Mesenteric fat pad (tissue), 1 donor: ENCODE measurements at places on chromosomes 11 and 22.
A peak's percentile ranks its signal among the peaks of the same experiment; 100 is the strongest.

DNA sequence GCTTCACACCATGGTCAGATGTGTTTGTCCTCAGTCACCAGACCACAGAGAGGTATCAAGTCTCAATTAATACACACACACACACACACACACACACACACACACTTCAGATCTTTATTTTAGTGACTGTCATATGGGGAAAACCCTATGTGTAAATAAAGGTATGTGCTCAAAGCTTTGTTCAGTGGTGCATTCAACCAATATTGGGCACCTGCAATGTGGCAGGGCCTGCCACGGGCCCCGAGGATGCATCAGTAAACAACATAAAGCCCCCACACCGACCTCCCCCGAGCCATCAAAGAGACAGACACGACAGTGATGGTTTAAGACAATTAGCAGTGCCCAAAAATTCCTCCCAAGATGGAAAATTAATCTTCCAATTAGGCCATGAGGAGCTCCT, 51.6 kb downstream of the SHANK2 start:
- DNase-seq: no peak

DNA sequence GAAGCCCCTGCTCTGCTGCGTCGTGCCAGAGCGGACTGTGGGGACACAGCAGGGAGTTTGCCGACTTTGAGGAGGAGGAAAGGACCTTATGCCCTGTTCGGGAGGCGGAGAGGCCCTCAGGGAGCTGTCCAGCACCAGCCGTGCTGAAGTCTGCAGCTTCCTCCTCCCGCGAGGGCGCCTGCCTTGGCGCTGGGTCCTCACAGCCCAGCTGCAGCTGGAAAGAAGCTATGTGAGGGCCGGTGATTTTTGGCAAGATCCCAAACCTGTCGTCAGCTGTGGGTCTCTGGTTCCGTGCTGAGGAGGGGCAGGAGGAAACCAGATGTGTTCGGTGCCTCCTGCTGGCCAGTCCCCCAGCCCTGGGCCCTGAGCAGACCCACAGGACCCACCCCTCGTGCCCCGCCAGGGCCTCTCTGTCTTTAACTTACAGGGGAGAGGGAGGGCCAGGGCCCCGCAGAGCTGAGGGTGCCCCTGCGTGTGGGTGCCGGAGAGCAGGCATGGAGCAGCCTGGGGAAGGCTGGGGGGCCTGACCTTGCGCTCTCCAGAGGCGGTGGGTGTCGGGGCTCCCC, 12.0 kb downstream of the BRSK2 start:
- DNase-seq: no peak

DNA sequence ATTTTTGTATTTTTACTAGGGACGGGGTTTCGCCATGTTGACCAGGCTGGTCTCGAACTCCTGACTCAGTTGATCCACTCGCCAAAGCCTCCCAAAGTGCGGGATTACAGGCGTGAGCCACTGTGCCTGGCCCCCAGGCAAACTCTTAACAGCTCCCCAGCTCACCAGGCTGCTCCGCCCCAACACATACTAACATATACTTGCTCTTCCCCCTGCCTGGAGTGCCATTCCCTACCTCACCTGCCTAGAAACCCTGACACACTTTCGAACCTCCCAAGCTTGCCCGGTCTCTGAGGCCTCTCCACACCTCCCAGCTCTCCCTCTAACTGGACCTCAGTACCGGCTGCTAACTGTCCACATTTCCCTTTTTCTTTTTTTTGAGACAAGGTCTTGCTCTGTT, 8.5 kb downstream of the MAP4K2 start:
- peak; percentile 71 for DNase-seq

GRCh38 chr11:19723572-19724342, 11.1 kb downstream of the NAV2 start:
- DNase-seq: no peak

DNA sequence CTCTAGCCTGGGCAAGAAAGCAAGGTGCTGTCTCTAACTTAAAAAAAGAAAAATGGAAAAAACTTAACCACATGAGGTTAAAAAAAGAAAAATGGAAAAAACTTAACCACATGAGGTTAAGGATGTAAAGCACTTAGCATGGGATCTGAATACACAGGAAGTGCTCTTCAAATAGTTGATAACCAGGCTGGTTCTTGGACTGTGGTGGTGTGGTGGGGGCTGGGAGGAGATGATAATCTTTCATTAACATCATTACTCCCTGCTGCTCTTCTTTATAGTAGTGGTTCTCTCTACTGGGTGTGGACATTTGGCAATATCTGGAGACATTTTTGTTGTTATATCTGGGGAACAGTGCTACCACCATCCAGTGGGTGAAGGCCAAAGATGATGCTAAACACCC, 88.4 kb downstream of the TTC17 start:
- DNase-seq: no peak

- DNase-seq: no peak
Observed at GRCh38 chr11:76939219-76939631, 78.5 kb downstream of the ACER3 start.

- DNase-seq: no peak
Observed at GRCh38 chr11:31619980-31620379, 110.4 kb downstream of the ELP4 start.

- no peak for DNase-seq
Observed at GRCh38 chr11:117256573-117256972, 24.1 kb downstream of the RNF214 start.

GRCh38 chr11:91691872-91692271, 532.7 kb upstream of the FAT3 start:
- DNase-seq: no peak

GRCh38 chr11:70503468-70504221, 105.3 kb downstream of the CTTN start:
- no peak for DNase-seq

DNA sequence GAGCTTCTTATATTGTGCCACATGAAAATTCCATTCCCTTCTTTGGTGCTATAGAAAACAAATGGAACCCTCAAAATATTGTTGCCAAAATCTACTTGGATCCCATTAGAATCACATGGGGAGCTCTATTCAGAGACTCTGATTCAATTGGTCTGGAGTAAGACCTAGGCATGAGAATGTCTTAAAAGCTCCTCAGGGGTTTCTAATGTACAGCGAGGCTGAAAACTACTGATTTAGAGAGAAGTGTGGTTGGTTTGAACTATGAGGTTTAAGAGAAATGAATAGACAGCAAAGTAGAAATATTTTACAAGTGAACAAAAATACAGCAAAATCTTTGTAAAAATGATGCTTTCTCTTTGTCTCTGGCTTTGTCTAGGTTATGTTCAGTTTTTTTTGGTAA, 514.7 kb downstream of the CNTN5 start:
- DNase-seq: no peak

GRCh38 chr22:38754751-38755154, 1.0 kb downstream of the SUN2 start:
- DNase-seq: no peak

- no peak for DNase-seq
Observed at GRCh38 chr22:26524870-26525269, 12.6 kb upstream of the TFIP11 start.

DNA sequence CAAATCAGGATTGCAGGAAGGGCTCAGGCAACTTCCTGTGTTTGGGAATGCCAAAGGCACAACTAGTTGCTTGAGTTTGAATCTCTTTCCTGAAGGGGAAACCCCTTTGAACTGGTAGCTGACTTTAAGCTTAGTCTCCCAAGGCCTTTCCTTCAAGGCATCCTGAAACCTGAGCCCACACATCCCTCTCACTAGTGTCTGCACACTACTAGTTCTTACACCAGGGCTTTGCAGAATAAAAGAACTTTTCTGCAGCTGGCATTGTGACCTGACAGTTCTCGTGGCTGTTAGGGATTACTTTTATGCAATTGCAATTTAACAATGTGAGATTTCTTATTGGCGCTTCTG, 95.4 kb downstream of the EXT2 start:
- no peak for DNase-seq

GRCh38 chr22:47191671-47192650, 429.5 kb downstream of the TBC1D22A start:
- peak; percentile 87 for DNase-seq

- no peak for DNase-seq
Observed at GRCh38 chr22:32903507-32903906, 102.0 kb downstream of the TIMP3 start.

- DNase-seq: no peak
Observed at GRCh38 chr11:20658135-20658534, 11.3 kb upstream of the NELL1 start.

- DNase-seq: no peak
Observed at GRCh38 chr11:113173126-113173525, 141.3 kb upstream of the TTC12 start.

DNA sequence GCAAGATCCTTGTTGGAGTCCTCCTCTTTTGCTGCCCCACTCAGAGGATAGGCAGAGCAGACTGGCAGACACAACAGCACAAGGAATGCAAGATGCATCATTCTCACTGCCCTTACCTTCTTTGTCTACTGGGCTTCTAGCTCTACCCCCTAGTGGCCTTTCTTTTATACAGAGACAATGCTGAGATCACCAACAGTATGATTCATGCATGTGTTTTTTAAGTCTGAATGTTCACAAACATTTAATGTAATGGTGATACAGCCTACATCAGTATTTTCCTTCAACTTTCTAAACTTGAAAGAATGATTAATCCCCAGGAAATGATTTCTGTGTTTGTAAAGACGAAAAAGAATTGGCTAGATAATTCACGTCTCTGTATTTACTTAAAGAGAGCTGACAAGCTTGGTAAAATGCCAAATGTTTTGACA, at the start of gene MMP10:
TSS of gene MMP10 (minus strand) at position 138 of the 428 bp plus-strand sequence. CDS start at position 101, 37 bp downstream.
- no peak for DNase-seq

- DNase-seq: peak; percentile 90
Observed at GRCh38 chr22:46054091-46055073, 77.4 kb upstream of the WNT7B start.

DNA sequence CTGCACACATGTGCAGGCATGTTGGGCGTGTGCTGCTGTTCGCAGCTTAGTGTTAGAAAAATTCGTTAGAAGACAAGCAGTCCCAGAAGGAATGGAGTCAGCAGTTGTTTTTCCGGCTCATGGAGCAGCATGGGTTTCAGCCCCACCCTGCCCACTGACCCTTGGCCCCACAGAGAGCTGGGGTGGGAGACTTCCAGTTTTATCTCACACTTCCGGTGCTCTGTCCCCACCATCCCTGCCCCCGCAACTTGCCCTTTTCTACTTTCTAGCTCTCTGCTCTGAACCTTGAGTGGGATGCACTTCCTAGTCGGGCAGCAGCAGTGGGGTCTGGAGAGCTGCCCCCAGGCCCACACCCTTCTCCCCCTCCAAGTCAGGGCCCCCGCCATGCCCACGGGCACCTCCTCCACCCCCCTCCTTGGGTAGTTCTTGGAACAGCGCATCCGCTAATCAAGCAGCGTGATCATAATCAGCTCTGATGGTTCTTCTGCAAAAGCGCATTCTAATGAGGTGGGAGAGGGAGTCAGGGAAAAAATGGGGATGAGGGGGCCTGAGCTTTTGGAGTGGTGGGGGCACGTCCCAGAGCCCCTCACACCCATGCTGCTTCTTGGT, 184.4 kb downstream of the CEP164 start:
- DNase-seq: no peak

DNA sequence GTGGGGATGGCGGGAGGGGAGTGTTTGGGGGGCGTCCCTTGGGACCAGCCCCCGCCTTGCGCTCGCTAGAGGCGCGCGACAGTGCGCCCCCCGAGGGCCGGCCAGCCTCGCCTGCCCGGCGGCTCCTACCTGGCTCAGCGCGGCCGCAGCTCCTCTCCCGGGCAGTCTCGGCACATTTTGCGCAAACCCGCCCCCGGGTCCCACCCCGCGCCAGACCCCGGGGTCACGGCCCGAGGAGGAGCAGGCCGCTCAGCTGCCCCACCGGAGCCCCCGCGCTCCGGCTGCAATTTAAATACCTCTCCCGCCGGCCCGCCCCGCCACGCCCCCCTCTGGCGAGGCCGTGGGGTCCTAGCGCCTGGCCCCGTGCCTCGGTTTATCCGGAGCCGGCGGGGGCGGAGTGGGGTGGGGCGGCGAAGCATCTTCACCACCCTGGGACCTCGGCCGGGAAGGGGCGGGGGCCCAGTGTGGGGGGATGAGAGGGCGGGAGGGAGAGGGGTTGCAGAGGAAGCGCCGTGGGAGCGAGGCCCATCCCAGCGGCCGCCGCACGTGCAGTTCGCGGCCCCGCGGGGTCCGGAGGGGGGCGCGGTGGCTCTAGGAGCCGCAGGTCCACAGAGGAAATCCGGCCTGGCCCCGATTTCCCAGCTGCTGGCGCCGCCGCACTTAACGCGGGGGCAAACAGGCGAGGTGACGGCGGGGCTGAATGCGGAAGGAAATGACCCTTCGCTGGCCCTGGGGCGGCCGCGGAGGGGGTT, at the start of gene LRRC32:
TSS of gene LRRC32 (minus strand) at position 263 of the 752 bp plus-strand sequence. CDS start 4,793 bp downstream, outside the sequence.
- no peak for DNase-seq

DNA sequence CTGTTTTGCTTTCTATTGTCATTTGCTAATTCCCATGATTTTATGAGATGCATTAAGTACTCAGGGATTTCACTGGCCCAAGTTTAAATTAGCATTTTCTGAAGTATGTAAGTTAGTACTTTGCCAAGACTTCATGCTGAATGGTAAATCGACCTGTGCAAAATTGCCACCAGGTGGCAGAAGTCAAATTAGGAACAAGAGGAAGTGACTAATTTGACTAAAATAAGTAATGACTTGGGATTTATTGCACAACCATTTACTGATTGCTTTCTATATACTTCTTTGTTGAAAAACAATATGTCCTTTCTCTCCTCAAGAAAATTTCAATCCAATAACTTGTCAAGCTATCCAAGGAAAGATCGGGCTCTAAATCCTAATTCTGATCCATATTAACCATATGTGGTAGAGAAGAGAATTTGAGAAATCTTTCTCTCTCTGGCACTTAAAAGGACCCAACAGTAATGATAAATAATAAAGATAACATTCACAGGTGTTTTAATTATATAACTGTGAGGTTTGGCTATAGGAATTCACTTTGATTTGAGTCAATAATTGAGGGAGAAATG, 253.7 kb upstream of the CHORDC1 start:
- no peak for DNase-seq

- DNase-seq: no peak
Observed at GRCh38 chr11:62931499-62932278, 10.5 kb upstream of the CHRM1 start.

DNA sequence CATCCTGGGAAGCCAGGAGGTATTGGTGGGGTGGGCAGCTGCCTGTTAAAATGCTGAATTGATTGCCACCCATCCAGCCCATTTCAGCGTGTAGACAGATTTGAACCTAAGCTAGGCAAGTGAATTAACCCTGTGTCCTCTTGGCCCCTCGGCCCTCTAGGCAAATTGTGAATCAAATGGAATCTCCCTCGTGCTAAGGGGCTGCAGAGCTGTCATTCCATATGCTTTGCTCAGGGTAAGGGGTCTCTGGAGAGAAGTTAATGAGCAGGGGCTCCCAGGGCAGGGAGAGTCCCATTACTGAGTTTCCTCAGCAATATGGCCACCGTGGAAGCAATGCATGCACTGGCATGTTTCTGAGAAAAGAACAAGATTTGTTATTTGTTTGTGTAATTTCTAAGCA, 117.7 kb upstream of the RCN1 start:
- DNase-seq: no peak

DNA sequence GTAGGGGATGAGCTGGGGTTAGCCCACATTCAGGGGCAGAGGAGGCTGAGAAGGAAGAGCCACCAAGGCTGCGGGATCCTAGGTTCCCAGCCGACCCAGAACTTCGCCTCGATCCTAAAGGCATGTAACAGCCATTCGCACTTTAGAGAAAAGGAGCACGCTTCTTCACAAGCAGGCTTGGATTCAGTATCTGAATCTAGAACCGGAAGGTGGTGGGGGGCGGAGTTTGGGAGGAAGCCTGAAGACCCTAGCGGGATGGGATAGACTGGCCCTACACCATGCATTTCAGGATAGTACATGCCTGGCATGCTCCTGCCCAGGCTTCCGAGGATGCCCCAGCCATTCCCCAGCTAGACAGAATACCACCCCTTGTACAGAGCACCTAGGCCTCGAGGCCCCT, 4.4 kb downstream of the SCARF2 start:
- no peak for DNase-seq

- DNase-seq: no peak
Observed at GRCh38 chr22:43310798-43311197, 32.4 kb downstream of the SCUBE1 start.

GRCh38 chr11:5625281-5625680, 480 bp downstream of the TRIM34 start:
- no peak for DNase-seq
